ENCODE measurements at places on chromosomes 12 and 14.

DNA sequence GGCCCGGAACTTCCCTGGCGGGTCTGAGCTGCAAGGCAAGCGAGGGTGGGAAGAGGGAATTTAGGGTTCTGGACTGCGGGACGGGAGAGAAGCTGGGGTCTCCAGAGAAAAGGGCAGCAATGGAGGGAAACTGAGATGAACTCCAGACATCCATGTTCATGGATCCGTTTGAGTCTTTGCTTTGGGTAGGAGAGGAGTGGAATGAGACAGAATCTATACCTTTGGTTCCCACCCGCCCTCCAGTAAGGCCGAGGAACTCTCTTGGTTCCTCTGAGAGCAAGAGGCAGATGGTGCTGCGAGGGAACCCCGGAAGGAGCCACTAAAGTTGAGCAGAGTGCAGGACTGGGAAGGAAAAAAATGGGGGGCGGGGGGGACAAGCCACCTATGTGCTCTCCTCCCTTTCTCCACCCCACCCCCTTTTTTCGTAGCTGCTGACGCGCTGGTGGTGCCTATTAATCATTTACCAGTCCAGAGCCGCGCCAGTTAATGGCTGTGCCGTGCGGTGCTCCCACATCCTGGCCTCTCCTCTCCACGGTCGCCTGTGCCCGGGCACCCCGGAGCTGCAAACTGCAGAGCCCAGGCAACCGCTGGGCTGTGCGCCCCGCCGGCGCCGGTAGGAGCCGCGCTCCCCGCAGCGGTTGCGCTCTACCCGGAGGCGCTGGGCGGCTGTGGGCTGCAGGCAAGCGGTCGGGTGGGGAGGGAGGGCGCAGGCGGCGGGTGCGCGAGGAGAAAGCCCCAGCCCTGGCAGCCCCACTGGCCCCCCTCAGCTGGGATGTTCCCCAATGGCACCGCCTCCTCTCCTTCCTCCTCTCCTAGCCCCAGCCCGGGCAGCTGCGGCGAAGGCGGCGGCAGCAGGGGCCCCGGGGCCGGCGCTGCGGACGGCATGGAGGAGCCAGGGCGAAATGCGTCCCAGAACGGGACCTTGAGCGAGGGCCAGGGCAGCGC is 1.2 kb downstream of the SSTR1 start:
- peak; percentile 85 for DNase-seq

DNA sequence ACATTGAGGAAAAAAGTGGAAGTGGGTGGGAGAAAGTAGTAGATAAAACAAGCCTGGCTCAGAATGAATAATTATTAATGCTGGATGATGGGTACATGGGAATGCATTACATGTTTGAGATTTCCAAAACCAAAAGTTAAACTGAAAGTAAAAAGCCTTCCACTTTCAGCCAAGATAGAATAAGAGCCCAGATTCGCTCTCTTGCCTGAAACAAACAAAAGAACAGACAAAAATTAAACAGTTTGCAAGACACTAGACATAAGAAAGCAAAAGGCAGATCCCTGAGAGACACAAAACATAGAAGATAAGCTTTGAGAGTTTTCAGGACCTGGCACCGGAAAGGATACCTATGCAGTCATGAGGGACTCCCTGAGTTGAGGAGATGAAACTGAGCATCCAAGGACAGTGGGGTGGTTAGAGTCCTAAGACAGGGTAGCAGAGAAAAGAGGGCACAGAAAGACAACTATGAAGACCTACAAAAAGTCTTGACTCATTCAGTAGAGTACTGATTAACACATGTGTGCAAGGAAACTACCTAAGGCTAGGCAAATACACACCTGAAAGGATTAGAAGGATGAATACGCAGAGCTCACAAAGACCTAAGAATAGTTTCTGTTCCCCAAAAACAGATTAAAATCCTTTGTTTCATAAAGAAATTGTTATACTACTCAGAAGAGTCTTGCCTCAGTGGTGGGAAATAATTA is 54.1 kb downstream of the CEP83 start:
- peak; percentile 8 for DNase-seq

DNA sequence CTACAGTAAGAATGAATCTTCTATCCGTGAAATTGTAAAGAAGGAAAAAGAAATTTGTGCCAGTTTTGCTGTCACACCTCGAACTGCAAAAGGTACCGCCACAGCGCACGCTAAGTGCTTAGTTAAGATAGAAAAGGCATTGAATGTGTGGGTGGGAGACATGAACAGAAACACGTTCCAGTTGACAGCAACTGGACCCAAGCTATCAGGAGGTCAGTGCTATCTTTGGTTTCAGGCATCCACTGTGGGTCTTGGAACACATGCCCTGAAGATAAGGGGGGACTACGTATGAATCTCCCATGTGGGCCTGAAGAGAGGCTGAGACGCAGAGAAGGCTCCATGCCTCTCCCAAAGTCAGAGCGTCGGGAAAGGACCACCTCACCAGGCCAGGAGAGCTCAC is 9.8 kb downstream of the IFFO1 start:
- DNase-seq: no peak

GRCh38 chr14:29077916-29078315 is 311.3 kb downstream of the FOXG1 start:
- DNase-seq: no peak

DNA sequence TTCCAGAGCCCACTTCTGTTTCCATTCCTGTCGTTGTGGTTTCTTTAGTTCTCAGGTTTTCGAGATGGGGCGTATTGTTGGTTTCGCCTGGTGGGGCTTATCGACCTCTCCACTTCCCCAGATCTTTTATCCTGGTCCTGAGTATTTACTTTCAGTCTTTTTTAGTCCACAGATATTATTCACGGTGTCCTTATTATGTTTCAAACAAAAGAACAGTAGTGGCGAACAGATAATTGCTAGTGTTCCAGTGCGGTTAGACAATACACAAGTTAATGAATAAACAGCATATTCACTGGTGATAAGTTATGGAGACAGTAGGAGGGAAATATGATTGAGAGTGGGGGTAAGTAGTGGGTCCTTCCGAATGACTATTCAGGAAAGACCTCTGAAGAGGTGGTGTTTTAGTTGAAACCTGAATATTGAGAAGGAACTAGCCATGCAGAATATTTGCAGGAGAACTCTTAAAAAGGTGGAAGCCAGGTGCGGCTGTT is 668 bp downstream of the TMEM260 start:
- DNase-seq: no peak

GRCh38 chr14:100369019-100369418 is 45.9 kb downstream of the SLC25A47 start:
- DNase-seq: no peak

- no peak for DNase-seq
These were observed 91.6 kb downstream of the NTF3 start for GRCh38 chr12:5523396-5524115.

GRCh38 chr12:110262442-110263388 is 18.3 kb upstream of the ATP2A2 start:
- no peak for DNase-seq

DNA sequence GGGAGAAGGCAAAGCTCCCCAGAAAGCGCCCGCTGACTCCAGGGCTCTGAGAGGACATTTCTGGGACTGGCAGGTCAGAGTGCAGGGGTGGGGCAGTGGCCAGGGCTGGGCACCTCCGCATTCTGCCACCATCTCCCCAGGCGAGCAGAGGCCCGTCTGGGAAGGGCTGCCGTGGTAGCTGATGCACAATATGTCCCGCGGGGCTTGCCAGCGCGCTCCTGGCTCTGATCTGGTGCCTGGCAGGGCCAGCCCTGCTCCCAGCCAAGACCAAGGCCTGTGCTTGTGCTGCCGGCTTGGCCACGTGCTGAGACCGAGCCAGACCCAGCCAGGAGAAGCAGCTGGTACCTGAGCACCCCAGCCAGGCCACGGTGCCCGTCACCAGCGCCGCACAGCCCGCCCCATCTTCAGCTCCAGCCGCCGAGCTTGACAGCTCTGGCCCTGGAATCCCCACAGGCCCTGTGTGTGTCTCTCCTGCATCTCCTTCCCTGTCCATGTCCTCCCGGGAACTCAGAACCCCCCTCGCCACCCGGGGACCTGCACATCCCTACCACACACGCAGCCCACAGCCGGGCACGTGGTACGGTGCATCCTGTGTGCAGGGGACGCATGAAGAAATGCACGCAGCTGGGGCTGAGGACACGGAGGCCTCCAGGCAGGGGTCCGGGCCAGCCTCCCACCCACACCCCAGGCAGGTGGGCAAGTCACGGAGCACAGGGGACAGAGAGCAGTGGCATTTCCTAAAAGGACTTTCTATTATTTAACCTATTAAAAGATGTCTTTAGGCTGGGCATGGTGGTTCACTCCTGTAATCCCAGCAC is 68.6 kb upstream of the C14orf180 start:
- no peak for DNase-seq

DNA sequence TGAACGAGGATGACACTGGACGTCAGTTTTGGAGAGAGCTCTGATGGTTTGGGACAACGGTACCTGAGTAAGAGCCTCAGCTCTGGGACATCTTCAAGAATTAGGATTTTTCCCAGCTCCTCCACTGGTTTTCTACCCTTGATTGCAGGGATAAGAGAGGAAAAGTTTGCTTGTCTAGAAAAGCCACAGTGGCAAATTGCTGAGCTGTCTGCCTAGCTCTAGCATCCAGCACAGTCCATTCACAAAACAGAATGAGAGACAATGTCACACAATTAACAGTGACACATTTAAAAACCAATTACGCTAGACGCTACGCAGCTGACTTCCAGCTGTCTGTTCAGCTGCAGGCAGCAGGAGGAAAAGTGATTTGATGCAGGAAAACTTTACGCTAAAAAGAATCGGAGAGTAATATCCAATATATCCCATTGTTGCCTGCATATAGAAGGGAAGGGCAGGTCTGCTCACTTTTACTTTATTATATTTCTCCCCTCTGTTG is 168.1 kb upstream of the PRICKLE1 start:
- no peak for DNase-seq

DNA sequence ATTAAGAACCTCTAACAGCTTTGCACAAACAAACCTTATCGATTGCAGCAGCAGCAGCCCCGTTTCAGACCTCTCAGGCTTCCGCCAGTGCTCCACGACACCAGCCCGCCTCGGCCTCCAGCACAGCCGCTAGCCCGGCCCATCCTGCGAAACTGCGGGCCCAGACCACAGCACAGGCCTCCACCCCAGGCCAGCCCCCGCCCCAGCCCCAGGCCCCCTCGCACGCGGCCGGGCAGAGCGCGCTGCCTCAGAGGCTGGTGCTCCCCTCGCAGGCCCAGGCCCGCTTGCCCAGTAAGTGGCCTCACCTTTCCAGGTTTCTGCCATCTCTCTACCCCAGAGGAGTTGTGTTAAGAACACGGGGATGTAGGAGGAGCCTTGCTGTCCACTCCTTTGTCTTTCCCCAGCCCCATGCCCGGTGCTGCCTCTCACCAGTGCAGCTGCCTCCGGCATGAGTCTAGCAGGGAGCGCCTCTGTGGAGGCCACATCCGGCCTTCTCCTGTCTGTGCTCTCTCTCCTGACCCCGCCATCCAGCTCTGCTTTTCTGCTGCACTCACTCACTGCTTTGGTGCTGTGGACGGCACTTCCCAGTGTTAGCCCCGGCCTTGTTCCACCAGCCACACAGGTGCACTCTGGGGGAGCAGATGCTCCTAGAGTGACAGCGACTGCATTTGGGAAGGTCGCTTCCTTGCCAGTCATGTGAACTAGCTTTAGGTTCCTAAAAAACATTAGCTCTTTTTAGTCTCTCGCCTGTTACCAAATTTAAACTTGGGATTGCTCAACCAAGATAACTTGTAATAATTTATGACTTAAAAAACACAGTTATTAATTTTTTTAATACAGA is 71.5 kb downstream of the EP400 start:
- no peak for DNase-seq

DNA sequence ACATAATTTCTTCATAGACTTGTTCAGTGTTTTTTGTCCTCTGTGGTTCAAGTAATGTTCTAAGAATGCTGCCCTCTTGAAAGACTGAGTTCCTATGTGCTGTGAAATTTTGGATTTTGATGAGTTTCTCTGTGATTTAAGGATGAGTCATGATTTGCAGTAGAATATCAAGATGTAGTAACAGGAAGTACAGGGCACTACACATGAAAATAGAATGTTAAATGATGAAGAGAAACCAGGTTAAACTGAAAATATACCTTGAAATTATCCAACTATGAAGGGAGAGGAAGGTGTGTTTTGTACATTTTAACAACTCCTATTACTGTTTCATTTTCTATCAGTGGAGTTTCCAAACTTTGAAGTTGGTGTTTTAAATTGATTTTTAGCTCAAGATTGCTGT is 4.8 kb downstream of the ELK3 start:
- DNase-seq: peak; percentile 62

DNA sequence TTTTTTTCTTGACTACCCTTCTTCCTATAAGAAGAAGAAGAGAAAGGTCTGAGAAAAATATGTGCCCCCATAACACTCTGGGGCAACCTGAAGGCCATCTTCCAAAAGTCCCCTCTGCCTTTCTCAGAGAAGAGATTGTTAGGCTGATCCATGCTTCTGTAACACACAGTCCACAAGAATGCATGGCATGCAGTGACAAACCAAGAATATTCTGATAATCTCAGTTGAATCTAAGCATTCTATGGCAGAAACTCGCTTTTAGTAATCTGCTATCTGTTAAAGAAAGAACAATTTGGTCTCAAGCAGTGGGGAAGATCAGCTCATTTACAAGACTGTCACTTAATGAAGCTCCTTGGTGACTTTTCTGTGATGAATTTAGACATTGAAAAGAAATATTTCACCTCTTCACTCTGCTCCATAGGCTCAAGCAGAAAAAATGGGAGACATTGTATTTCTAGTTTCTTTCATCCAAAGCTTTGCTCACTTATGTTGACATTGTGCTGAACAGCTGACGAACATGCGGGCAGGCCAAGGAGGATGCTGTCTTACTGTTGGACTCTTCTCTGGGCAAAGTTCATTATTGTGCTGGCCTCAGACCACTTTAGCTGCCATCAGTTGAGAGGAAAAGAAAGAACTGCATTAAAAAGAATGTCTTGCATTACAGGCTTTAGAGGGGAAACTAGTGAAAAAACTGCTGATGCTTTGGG is 957.1 kb downstream of the DIO2 start:
- peak; percentile 16 for DNase-seq

DNA sequence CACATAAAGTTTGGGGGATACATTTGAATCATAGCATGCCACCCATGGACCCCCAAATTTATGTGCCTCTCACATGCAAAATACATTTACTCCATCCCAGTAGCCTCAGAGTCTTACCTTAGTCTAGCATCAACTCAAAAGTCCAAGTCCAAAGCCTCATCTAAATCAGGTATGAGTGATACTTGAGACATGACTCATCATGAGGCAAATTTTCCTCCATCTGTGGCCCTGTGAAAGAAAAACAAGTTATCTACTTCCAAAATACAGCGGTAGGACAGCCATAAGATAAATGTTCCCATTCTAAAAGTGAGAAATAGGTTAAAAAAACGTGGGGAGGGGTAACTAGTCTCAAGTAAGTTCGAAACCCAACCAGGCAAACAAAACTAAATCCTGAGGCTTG is 444.2 kb downstream of the SNAPC1 start:
- no peak for DNase-seq

DNA sequence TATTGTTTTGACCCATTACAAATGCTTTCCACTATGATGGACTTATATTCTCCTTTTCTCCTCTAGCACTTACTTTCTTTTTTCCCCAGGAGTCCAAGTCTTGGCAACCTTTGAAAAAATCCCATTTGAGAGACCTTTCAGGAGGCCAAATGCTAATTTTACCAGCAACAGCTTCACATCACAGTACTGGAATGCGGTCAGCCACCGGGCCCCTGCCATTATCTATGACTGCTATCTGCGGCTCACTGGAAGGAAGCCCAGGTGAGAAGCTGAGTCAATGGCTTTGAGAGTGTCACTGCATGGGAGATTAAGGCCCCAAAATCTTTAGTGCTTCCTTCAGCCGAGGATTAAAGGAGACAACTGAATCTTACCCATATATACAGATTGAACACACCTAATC is 64.2 kb downstream of the ERGIC2 start:
- DNase-seq: peak; percentile 25

All from AG20443 (cell line).